Cerebellar cortex (tissue), 1 donor: ENCODE measurements at places on chromosomes 6 and 20.

DNA sequence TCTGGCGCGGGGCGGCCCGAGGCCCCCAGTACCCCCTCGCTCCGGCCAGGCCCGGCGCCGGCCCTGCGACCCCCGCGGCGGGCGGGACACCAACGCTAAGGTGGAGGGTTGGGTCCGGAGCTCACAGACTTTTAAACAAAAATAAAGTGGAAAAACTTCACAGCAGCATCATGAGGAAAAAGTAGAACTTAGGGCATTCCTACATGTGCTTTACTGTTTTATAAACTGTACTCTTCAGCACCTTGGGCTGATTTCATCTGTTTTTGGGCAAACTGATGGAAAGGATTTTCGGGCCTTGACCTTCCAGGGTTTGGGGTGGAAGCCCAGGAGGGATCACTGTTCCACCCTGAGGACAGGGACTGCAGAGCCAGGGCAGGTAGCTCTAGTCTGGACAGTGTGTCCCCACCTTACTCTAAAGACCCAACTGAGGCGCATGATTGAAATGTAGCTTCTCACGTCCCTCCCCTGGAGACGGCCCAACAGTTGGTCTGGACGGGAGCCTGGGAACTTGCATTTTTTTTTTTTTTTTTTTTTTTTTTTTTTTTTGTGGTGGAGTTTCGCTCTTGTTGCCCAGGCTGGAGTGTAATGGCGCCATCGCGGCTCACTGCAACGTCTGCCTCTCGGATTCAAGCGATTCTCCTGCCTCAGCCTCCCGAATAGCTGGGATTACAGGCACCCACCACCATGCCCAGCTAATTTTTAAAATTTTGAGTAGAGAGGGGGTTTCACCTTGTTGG lies 740 bp downstream of the NELFCD start:
- DNase-seq, result no peak

DNA sequence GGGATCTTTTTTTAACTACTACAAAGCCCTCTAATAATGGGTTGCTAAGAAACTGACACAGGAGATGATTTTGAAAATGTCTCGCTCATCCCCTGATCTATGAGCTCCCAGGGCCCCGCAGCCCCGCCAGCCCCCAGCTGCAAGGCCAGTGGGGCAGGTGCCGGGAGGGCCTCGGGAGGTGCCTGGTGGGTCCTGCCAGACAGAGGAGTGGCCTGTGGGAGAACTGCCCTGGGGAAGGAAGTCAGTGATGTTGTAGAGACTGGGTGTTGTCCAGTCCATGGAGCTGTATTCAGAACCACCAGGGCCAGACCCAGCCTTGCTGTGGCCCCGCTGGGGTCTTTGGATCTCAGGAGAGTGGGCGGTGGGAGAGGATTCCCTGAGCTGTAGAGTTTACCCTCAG lies 258.7 kb downstream of the TAF4 start:
- DNase-seq, result no peak

- DNase-seq, result peak; percentile 28
Observed at GRCh38 chr20:50837532-50838321, 42.9 kb downstream of the BCAS4 start.

- no peak for DNase-seq
Observed at GRCh38 chr20:13245250-13245723, 24.2 kb downstream of the ISM1 start.

DNA sequence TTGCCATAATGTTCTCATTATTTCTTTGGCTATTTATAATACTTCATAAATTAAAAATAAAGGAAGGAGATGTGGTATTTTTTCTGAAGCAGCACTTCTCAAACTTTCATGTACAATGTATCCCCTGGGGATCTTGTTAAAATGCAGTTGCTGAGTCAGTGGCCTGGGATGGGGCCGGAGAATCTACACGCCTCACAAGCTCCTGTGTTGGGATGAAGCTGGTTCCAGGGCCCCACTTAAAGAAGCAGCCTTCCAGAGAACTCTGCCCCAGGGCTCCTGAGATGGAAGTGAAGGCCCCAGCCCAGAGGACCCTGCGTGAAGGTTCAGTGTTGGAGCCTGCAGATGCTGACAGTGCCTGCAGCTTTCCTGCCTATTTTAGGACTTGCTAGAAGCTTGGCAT lies 40.1 kb upstream of the SLC23A2 start:
- no peak for DNase-seq

- no peak for DNase-seq
Observed at GRCh38 chr6:36516559-36516958, 30.7 kb downstream of the STK38 start.

DNA sequence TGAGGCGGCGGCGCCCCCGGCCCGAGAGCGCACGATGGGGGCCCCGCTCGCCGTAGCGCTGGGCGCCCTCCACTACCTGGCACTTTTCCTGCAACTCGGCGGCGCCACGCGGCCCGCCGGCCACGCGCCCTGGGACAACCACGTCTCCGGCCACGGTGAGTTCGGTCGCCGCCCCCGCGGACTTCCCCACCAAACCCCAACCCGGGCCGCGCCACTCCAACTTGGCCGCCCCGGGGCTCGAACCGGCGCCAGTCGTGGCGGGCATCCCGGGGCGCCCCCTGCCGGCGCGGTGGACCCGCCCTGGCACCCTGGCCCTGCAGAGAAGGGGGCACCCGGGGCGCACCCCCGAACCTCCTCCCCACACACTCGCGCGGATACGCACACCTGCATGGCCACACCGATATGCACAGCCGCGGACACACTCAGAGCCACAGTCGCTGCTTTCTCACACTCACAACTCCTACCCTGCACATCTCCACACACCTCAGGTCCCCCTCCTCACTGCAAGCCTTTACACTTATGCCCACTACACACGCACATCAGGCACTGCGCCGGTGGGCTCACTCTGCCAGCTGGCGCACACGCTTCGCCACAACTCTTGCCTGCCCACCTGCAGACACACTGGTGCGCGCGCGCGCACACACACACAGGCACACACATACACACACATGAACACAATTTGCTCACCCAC lies 535 bp downstream of the VSTM2L start:
- no peak for DNase-seq

DNA sequence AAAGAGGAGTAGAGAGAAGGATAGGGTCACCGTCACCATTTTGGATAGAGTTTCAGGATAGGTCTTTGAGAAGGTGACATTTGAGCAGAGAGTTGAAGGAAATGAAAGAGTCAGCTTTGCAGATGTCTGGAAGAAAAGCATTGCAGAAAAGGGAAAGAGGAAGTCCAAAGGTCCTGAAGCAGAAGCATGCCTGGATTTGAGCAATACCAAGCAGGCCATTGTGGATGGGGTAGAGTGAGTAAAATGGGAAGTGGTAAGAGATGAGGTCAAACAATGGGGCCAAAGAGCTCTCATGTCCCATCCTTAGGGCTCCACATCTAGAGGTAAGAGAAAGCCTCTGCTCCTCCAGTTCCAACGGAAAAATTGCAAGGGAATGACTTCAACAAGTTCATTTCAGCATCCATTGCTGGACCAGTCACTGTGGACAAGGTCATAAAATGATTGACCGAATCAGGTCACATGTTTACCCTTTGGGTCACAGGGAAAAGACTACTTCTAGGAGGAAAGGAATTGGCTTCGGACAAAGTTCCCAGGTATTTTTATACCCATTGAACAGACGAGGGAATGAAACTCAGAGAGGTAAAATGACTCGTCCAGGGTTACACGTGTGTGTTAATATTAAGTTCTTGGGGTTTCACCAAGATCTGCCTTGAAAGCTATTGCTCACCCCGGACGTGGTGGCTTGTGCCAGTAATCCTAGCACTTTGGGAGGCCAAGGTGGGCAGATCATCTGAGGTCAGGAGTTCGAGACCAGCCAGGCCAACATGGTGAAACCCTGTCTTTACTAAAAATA lies 6.6 kb upstream of the SAMHD1 start:
- DNase-seq, result no peak

DNA sequence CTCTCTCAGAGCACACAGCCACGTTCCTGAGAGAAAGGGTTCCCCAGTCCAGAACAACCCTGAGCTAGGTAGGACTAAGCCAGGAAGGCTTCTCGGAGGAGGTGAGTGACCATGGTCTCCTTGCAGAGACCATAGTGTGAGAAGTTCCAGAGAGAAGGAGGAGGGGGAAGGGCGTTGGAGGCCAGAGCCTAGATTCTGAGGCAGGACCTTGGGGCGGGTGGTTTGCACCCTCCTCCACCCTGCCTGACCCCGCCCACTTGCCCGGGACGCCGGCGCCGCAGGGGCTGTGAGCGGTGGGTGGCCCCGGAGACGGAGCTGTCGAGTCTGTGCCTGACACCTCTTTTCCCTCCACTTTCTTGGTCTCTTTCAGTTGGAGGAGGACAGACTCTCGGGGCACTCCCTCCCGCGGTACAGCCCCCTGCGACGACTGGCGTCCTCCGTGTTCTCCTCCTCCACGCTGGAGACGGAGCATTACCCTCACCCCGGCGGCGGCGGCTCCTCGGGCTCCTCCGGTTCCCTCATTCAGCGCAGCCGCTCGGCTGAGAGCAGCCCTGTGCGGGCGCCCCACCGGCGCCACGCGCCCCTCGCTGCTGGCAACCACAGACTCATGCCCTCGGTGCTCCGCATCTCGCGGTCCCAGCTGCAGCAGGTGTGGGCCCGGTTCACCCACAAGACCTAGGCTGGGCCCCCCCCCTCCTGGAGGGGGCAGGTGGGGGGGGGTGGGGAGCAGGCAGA lies 26.2 kb downstream of the TTBK1 start:
- no peak for DNase-seq

DNA sequence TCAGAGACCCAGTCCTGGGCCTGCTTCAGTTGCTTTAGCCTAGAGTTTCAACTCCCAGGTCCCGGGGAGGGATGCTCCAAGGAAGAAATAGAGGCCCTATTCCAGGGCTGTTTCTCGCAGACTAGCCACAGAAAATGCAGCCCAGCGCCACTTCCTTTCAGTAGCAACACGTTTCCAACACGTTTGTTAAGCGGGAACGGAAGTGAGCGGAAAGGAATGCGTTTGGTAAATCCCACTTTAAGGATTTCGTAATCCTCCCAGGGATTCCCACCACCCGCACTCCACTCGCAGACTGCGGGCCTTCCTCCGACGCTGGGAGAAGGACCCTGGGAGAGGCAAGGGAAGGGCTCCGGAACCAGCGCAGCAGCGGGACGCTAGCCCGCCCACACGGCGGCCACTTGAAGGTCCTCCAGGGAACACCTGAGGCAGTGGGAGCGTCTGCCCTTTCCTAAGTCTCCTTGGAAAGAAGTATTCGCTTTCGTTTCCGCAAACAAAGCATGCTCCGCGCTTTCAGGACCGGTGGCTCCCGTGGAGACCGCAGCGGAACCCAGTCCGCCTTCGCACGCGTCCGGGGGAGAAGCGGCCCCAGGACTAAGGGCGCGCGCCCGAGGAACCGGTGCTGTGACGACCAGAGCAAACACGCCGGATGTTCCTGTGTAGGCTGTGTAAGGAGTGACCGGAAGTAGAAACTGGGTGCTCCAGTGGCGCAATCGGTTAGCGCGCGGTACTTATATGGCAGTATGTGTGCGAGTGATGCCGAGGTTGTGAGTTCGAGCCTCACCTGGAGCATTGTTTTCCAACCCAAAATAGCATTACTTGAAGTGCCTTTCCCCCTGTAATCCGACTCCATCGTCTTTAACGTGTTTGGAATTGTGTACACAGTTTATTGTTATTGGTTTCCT lies 227.6 kb upstream of the PRSS16 start:
- peak; percentile 87 for DNase-seq

DNA sequence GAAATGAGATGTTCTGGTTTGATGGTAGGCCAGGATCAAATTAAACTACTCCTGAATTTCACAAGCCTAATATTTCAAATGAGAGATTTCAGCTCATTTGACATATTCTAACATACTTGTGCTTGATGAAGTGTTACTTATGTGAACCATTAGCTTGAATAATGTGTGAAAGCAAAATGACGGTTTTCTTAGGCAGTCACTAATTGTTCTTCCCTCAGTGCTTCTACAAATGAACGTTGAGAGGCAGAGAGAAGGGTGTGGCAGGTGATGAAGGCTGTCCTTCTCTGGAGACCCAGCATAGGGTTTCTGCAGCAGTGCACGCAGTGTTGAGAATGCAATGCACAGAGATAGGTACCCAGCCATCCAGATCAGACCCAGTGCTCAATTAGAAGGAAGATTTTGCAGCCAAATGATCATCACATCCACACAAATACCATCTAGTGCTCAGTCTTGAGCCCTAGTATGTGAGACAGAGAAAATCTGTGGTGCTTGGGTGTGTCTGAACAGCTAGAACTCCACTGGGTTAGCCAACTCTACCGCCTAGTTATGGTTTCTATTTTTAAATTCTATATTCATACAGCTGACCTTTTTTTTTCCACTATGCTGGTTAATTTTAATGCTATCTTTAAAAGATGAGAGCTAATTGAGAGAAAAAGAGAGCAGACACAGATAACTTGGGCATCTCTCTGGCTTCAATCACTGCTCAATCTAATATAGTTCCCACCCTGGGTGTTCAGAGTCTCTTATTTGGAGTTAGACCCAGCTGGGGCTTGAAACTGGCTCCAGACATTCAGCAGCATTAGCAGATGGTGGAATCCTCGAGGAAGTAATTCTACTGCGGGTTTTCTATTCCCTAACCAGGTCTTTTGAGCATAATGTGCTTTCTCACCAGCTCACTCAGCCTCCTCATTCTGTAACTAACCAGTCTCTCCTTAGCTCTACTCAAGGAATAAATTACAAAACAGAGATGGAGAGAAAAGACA lies 4.4 kb upstream of the MYLIP start:
- no peak for DNase-seq

- peak; percentile 72 for DNase-seq
Observed at GRCh38 chr6:36735110-36736071, 37.8 kb downstream of the RAB44 start.

DNA sequence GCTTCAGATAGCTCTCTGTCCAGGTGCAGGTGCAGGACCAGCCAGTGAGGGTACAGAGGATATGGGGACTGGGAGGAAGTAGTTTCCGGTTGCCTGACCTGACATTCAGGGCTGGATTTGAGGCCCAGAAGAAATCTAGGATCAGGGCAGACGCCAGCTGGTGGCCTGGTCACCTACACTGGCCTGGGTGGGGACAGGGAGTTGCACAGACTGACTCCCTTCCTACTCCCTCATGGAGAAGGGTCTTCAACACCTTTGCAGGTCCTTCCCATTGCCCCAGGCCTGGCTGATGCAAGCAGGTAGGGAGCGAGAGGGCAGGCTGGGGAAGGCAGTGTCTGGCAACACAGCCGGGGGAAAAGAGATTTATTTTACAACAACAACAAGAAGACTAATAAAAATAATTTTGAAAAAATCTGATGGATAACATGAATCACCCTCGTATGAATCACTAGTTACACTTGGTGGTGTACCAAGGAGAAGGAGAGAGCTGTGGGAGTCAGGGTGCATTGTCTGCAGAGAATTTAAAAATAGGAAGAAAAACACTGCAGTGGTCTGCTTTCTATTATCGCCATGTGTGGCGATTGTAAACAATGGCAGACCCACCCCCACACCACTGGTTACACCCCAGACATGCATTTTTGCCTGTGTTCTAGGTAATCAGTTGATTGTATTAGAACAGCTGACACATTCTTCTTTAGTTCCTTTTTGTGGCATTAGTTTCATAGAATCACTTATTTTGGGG lies 62.3 kb upstream of the SNX9 start:
- DNase-seq, result no peak
